ENCODE measurements at places on chromosomes 11 and 22.

DNA sequence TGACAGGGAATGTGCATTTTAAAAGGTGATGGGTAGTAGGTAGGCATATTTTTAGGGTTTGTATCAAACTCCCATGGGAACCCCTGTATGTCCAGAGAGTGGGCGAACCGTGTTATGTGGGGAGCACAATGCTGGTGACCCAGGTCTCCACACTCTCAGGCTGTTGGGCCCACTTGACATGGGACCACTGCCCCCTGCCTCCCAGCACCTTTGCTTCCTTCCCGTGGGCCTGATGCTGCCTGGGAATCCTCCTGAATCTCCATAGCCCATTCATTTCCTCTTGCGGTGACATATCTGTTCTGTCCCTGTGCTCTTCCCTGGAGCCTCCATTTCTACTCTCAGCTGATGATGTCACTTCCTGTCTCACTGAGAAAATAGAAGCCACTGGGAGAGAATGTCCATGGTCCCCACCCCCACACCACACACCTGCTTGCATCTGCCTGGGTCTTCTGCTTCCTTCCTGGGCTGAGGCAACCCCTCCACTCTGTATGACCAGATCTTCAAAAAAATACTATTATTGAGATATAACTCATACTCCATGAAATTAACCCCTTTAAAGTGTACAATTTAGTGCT lies 55.8 kb upstream of the THY1 start:
- no peak for DNase-seq

DNA sequence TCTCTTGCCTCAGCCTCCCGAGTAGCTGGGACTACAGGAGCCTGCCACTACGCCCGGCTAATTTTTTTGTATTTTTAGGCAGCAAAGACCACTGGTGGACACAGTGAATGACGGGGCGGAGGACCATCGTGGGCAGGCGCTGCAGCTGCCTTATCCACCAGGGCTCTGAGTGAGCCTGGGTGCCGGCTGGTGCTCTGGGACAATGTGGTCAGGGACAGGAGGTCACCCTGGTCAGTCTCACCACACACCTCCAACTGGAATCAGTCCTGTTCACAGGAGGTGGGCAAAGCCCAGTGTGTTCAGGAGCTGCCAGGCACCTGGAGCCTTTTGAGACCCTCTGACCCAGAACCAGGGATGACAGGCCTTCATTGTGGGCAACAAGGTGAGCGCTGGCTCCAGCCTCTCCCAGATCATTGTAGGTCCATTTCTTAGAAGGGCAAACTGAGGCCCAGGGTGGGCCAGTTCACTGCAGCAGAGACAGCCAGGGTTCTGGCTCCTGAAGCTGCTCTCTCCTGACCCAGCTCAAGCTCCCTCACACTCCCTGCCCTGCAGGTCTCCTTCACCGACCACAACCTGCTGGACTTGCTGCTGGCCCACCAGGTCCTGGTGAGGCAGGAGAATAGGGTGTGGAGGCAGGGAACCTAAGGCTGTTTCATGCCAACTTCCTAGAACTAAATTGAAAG lies 15.7 kb upstream of the CABP2 start:
- DNase-seq: no peak

GRCh38 chr22:20948450-20948849 lies 18.6 kb upstream of the AIFM3 start:
- no peak for DNase-seq

DNA sequence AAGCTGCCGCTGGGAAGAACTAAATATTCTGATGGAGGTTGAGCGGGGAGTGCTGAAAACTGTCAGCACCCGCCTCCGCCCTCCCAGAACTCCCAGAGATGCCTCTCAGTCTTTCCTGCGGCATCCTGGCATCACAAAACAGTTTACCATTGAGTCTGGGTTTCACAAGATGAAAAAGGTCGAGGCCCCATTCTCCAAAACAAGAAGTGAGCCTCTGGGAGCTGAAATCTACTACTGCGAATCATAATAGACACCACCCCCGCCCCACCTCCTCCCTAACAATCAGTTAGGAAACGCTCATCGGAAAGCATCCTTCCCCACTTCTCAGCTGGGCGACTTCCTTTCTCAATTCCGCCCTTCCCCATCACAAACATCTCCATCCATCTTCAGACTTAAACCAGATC lies 1.0 kb downstream of the SUN2 start:
- DNase-seq: no peak

Measured in activated naive CD4-positive, alpha-beta T cell (primary cell).